ENCODE measurements at places on chromosomes 4 and X.

DNA sequence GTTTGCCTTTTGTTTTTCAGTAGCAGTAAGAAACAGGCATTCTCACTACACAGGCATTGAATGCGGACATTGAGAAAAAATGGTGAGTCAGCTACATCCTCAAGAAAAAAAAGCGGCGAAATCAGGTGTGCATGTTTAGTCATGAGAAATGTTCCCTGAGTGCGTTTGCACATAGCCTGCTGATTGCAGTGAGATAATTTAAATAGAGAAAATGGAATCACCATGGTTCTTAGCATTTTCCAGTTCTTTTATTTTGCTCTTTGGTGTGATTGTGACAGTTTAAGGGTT, 54.1 kb upstream of the CLDN34 start:
- no peak for DNase-seq

GRCh38 chr4:67680581-67681222, 20.3 kb downstream of the UBA6 start:
- DNase-seq, result no peak

- DNase-seq, result no peak
Observed at GRCh38 chrX:12890467-12890866, 16.0 kb upstream of the TLR8 start.

GRCh38 chr4:7366180-7366945, 68.4 kb downstream of the PSAPL1 start:
- no peak for DNase-seq

GRCh38 chrX:151816934-151817333, 82.4 kb downstream of the CNGA2 start:
- no peak for DNase-seq

DNA sequence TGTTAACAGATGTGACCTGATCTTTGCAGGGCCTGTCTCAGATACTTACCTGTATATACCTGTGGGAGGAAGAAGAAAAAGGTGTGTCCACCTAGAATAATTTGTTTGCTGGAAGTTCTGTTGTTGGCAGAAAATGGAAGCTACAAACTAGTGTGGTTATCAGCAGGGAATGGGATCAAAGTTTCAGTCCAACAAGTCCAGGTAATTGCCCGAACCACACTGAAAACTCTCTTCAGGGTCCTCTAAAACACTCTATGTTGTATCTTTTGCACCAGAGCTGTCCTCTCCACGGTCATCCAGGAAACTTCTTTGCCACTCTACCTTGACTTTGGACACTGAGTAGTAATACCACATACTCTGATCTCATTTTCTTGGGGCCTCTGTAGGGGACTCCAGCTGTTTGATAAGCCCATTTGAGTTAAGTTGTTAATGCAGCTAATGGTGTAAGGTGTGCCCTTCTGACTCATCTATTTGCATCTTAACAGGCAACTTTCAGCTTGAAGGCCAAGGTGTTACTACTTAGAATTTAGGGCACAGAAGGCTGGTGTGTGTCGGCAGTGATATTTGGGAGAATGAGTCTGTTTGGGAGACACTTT, 38.7 kb upstream of the GATB start:
- DNase-seq, result no peak

DNA sequence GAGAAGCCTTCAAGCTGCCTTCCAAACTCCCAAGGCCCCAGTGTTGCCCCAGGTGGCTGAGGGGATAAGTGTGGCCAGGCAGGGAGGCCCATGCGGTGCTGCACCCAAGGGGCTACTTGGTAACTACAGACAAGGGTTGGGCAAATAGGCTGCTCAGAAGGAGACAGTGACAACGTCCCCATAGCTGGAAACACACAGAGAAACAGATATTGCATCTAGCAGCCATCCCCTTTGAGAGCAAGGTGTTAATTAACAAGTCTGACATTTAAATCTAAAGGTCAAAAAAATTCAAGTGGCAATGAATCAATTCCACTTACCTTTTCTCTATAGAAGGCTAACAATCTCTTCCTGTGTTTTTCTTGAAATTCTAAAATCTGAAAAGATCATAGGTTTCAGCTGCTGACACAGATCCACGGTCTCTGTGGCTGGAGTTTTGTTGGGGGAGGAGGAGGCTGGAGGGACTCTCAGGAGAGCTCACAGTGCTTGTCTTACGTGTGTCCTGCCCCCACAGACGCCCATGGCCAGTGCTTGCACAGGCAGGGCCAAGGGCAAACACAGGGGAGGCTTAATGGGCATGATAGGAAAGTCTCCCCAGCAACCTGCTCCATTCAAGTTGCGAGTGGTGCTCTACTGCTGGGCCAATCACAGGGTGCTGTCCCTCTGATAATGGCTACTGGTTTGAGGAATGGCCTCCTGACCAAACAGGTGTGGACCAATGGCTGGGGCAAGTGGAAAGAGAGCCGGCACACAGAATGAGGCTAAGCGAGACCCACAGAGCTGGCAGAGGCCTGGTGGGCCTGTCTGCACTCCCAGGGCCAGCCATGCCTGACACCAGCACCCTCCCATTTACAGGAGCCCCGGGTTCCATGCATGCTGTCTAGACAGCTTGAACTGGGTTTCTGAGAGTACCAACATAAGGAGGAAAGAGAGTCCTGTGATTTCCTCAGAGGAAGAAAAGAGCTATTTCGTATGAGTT, 22.6 kb downstream of the RNF212 start:
- DNase-seq, result no peak

DNA sequence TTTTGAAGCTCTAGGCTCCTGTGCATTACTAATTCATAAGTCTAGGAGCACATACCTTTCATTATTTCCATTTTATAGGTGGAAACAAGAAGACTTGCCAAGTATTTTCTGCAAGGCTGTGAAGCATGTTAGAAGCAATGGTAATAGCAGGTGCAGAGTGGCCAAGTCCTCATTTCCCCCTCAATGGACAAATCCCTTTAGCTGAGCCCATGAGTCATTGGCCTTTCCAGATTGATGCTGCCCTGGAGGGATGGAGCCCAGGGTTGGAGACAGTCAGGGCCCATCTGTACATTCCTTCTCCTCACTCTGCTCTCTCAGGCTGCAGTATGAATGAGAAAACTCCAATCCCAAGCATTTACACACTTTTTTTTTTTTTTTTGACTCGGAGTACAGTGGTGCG, 6.6 kb downstream of the MGST2 start:
- no peak for DNase-seq

DNA sequence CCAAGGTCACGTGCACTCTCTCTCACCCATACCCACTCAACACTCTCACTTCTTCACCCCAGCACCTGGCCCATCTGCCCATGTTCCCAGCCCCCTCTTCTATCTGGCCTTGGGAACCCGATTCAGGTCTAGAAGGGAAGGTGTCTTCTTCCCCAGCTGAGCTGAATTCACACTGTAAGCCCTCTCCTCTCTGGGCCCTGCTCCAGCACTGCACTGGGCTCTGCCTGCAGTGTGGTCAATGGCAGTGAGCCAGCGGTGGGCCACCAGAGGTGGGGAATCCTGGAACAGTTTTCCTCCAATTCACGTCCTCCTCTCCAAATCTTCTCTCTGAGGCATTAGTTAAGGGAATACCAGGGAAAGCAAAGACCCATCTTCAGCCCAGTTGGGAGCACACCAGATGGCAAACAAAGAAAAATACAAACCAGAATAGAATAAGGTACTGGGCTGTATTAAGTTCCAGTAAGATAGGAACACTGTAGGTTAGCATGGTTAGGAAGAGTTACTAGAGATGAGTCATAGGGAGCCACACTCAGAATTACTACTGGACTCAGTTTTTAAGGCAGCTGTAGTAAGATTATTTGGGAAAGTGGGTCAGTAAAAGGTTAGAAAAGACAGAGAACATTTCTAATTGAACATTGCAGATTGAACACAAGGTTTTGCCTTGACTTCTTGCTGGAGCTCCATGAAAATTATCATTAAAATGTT, 5.0 kb downstream of the AWAT2 start:
- DNase-seq, result no peak

- peak; percentile 45 for DNase-seq
Observed at GRCh38 chrX:24542756-24543155, 77.7 kb downstream of the PDK3 start.

DNA sequence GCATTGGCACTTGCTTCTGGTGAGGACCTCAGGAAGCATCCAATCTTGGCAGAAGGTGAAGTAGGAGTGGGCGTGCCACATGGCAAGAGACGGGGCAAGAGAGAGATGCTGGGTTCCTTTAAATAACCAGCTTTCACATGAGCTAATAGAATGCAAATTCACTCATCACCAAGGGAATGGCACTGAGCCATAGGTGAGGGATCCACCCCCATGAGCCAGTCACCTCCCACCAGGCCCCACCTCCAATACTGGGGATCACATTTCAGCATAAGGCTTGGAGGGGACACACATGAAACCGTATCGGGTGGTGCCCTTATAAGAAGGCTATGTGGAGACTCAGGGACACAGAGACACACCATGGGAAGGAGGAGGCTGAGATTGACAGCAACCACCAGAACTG, 140.0 kb upstream of the MSX1 start:
- no peak for DNase-seq

GRCh38 chrX:84155938-84156337, 32.1 kb downstream of the RPS6KA6 start:
- no peak for DNase-seq

Measured in muscle of arm (tissue), 14 donors.